ENCODE measurements at places on chromosomes 7 and 10.

DNA sequence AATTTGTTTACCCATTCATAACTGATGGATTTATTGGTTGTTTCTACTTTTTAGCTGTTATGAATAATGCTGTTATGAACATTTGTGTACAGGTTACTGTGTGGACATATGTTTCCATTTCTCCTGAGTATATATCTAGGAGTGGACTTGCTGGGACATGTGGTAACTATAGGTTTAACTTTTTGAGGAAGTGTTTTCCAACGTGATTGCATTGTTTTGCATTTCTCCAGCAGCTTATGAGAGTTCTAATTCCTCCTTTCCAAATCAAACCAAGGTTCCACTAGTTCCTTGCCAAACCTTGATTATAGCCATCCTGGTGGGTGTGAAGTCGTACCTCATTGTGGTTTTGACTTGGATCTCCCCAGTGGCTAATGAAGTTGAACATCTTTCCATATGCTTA lies 2.6 kb upstream of the PRF1 start:
- no peak for DNase-seq

DNA sequence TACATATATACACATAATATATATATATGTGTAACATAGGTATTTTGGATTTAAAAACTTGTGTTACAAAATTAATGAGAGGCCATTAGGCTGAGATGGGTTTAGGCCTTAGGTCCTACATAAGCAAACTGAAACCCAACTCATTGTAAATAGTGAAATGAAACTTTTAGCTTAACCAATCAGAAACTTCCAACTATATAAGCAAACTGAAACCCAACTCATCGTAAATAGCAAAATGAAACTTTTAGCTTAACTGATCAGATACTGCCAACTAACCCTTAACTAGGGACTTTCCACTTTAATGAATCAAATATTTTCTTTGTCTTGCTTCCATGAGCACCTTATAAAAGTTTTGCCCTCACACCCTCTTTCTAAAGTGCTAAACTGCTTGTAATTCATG lies 17.3 kb upstream of the SAMD9L start:
- peak; percentile 46 for DNase-seq

- no peak for DNase-seq
Measured at GRCh38 chr10:102246261-102246660, 929 bp downstream of the GBF1 start.

DNA sequence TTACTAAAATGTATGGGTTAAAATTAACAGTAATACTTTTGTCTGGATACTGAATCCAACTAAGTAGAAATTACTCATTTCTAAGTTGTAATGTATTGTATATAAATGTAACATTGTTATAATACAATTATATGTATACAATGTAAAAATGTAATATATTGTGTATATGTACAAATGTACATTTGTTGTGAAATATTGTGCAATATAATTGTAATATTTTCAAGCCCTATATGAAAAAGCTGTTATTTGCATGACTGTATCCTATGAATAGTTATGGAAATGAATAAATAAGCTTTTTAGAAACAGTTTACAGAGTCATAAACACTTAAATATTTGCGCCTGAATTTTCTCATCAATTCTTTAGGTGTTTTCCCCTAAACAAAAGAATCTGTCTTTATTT lies 20.3 kb upstream of the UMAD1 start:
- no peak for DNase-seq

GRCh38 chr10:15627617-15628196 lies 92.0 kb downstream of the ITGA8 start:
- DNase-seq: no peak

DNA sequence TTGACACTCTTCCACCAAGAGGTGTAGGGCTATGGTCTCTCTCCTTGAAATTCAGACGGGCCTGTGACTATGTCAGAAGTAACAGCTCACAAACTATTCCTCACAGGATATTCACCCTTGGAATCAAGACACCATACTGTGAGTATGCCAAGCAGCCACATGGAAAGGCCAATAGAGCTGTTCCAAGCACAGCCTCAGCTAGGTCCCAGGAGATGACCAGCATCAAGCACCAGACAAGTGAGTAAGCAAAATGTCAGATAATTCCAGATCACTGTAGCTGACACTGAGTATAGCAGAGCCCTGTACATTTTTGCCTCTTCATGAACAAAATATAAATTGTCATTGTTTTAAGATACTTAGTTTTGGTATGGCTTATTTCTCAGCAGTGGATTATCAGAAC lies 88.1 kb upstream of the KCND2 start:
- no peak for DNase-seq

DNA sequence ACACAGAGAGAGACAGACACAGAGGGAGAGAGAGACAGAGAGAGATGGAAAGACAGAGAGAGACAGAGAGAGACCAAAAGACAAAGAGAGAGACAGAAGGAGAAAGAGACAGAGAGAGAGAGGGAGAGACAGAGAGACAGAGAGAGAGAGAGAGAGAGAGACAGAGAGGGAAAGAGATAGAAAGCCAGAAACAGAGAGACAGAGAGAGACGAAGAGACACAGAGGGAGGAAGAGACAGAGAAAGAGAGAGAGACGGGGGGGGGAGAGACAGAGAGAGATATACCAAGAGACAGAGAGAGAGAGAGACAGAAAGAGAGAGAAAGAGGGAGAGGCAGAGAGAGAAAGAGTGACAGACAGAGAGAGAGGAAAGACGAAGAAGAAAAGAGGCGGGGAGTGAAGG lies 10.2 kb downstream of the VSTM4 start:
- DNase-seq: no peak

GRCh38 chr7:79820387-79820786 lies 314.2 kb upstream of the GNAI1 start:
- DNase-seq: no peak

DNA sequence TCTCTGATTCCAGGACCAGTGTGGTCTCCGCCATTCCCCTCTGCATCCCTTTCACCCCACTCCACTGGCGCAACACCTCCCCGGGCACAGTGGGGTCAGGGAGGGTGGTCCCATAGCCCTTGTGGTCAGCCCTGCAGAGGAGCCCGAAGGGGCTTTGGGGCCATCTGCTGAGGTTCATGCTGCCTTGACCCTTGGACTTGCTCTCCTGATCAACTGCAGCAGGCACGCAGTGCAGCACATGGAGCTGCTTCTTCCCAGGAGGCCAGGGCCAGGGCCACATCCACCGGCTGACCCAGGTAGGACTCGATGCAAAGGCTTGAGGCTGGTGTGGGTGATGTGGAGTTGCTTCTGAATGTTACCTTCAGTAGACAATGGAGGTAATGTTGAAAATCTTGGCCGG lies 35.1 kb downstream of the PDIA4 start:
- no peak for DNase-seq

DNA sequence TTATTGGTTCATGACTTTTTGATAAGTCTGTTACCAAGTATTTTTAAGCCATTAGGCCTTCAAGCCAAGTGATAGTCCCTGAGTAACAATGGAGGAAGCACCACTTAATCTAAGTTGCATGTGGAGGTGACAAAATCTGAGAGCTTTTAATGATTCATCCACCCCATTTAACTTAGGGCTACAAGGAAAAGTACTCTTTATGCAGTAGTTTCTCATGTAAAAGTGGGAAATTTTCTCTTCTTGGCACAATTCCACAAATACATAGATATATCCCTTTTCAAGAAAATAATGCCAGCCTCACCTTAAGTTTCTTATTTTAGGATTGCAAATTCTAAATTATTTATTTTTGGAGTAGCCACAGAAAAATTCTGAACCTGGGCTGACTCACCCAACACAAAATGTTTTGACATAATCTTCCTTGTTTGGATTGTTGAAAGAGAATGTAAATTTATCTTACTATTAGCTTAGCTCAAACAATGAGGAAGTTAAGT lies 85.7 kb downstream of the SUGCT start:
- DNase-seq: no peak

- DNase-seq: no peak
Measured at GRCh38 chr10:60597513-60597912, 180.8 kb upstream of the CDK1 start.

DNA sequence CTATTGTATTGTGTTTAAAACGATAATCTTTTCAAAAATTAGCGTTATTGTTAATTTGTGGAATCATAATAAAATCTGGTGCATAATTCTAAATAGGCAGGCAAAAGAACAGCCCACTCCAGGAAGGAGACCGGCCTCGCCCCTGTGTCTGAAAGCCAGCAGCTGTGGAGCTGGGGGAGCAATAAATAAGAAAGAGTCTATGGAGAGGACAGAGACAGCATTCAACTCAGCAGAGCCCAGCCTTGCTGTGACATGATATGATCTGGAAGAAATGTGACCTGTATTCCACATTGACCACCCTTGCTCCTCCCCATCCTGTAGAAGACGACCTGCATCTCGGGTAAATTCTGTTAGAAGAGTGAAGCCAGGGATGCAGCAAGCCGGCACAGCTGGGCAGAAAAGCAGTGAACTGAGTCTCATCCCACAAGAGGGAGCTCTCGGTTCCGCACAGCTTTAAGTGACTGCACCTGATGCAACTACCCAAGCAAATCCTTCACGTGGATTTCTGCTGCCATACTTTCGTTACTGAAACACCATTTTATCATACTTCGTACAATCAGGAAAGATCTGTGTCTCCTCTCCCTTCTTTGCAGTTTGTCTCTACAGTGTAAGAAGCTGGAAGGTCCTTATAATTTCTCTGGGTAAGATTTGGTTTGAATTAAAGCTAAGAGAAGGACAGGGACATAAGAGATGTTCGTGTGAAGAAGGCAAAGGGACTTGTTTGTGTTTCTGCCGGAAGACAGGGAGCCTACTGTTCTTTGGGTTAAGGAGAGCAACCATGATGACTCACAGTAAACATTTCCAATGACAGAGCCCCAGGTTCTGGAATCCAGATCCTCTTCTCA lies 427.1 kb downstream of the GPAM start:
- DNase-seq: no peak

DNA sequence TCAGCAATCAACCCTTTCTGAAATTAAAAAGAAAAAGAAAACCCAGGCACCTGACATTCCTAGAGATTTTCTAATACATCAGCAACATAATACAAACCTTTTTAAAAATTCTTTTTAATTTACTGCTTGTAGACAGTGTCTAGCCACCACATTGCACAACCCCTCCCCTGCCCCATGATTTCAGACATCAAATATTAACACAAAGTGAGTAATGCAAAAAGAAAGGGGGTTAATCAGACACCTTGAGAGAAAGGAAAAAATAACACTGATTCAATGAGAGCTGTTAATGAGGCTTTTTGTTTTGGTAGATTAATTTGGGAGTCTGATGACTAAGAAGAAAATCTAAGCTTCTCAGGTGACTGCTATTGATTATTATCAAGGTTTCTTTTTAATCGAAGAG lies 55.3 kb downstream of the SLC25A13 start:
- DNase-seq: no peak

DNA sequence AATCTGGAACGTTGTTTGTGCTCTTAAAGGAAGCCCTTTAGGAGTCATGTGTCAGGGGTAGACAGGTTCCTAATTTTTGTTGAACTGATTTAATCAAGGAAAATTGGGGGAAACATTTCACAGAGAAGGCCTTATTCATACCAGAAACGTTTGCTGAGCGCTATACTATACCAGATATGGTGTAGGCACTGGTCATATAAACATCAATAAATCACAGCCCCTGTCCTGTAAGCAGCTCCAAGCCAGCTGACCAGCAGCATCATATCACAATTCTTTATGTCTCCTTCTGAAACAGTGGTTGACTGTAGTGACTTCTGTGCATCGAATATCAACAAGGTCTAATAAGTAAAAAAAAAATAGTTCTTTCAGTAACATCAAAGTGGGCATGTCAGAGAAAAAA lies 1.1 kb downstream of the TMEM178B start:
- no peak for DNase-seq

- DNase-seq: no peak
Measured at GRCh38 chr7:77538281-77539212, 1.5 kb downstream of the PTPN12 start.

DNA sequence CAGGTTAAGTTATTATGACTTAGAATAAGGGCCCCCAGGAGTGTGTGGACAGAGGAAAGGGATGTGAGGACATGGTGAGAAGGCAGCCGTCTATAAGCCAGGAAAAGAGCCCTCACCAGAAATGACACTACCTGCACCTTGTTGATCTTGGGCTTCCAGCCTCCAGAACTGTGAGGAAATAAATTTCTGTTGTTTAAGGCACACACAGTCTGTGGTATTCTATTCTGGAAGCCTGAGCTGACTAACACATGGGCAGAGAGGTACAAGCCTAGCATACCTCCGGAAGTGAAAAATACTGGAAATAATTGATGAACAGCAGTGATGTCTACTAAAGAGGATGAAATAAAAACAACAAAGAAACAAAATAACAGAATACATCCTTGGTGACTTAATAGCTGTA lies 46.1 kb upstream of the GRB10 start:
- no peak for DNase-seq

GRCh38 chr7:157471259-157472125 lies 134.7 kb downstream of the DNAJB6 start:
- peak; percentile 34 for DNase-seq

DNA sequence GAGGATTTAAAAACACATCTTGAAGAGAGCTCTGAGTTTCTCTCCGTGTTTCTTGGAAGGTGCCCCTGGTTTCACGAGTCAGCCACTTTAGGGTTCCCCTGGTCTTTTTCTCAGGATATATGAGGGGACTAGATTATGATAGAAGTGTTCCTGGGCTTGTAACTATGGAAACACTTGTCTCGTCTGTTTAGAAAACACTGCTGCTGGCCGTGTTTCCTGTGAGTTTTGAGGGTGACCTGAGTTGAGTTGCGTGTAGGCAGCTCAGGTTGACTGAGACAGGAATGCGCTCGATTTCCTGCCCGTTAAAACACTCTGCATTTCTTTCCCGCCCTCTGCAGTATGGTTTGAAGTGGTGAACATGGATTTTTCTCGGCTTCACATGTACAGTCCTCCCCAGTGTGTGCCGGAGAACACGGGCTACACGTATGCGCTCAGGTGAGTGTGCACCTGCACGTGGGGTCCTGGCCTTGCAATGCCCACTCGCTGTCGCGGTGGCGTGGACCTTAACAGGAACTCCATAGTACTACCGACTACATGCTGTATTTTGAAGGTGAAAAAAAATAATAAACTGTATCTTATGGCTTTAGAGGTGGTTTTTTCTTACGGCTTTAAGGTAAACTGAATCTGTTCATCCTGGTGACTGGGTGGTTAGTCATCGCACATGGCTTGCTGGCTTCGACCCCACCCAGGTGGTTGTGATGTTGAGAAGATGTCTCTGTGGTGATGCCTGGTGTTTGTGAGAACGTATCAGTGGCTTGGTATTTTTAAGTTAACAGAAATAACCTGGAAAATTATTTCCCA lies at the start of gene SUN1:
TSS of gene SUN1 (plus strand) at position 310 of the 801 bp plus-strand sequence. CDS start at position 359, 49 bp downstream.
- DNase-seq: peak; percentile 74

Measured in CD4-positive, alpha-beta T cell treated with Interleukin-10 for 1 hour (primary cell).